Jurkat, Clone E6-1 (cell line): ENCODE measurements at places on chromosomes 2 and 18.

GRCh38 chr2:219916281-219916680, 288.9 kb downstream of the SLC4A3 start:
- no peak for DNase-seq

DNA sequence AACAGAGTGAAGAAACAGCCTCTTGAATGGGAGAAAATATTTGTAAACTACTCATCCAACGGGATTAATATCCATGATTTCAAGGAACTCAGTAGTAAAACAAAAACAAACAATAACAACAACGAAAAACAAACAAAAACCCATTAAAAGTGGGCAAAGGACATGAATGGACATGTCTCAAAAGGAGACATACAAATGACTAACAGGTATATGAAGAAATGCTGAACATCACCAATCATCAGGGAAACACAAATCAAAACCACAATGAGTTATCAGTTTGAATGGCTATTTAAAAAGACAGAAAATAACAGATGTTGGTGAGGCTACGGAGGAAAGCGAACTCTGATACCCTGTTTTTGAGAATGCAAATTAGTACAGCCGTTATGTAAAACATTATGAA, 224.8 kb upstream of the NRXN1 start:
- DNase-seq, result no peak

DNA sequence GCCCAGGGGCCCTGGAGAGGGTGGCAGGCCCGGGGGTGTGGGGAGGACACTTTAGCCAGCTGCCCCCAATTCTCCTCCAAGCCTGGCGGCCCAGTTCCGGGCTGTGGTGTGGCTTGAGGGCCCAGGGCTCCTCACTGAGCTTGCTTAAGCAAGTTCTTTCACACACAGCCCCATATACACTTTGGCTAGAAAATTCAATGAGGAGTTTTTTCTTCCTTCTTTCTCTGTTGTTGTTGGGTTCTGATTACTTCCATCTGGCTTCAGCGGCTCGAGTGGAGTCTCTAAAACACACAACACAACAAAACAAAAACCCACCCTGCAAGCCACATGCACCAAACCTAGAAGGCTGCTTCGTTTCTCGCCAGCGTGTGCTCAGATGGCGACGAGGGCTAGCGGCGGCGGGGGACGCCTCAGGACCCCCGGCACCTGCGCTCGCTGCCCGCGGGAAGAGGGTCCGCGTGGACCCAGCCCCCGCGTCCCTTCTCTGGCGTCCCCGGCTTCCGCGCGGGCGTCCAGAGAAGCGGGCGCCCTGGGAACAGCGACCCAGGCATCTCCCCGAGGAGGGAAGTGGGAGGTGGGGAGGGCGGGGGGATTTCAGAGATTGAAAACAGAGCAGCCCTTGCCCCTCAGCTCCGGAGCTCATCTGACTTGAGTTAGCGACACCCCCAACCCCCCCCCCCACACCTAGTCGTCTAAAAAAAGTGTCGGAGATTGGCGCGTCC, 577 bp upstream of the GLI2 start:
- DNase-seq, result no peak

GRCh38 chr2:46299365-46300263, 2.4 kb downstream of the EPAS1 start:
- DNase-seq, result no peak

DNA sequence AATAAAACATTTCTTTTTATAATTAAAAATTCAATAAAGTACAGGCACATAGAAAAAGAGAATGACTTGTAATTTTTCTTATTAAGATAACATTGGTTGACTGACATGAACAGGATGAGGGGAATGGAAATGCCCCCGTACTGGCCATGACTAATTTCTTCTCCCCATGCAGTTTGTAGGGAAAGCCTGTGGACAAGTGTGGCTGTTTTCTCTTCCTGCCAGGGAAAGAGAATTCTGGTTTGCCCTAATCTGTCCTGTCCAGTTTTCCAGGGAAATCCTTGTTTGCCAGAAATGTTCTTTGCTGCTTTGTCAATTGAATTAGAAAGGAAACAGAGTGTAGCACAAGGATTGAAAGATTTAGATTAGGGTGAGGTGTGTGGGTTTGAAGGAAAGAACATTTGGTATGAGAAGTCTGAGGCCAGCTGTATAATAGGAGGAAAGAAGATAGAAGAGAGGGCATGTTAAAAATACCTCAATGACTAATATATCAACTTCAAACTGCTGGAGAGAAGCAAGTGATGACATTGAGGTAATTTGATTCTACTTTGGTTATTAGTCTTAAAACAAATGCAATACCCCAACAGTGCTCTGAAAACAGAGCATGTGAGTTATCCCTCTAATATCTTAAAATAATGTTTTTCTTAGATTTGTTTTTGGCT, 593.9 kb upstream of the ZNF804A start:
- DNase-seq, result no peak

GRCh38 chr2:43438858-43439655, 156.8 kb downstream of the THADA start:
- no peak for DNase-seq

GRCh38 chr18:61992923-61993322, 100.1 kb upstream of the RNF152 start:
- no peak for DNase-seq

- no peak for DNase-seq
Observed at GRCh38 chr18:7174344-7175095, 56.4 kb upstream of the LRRC30 start.
